ENCODE measurements at places on chromosomes 3 and 15.

GRCh38 chr15:68298336-68298735, 20.8 kb downstream of the FEM1B start:
- no peak for DNase-seq

DNA sequence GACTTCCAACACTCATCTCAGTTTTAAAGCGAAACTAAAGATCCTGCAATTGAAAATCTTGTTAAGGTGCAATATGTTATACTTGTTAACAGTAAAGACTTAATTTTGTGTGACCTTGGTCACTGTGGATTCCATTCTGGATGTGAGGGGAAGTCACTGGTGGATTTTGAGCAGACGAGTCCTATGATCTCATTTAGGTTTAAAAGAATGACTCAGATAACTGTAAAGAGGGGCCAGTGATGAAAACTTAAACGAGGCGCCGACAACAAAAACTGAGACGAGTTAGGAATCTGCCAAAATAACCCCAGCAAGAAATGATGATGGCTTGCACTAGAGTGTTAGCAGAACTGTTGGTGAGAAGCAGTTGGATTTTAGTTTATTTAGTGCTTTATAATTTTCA, 56.5 kb downstream of the LRRC28 start:
- DNase-seq: no peak

GRCh38 chr3:148229107-148229506, 468.6 kb upstream of the AGTR1 start:
- DNase-seq: no peak

DNA sequence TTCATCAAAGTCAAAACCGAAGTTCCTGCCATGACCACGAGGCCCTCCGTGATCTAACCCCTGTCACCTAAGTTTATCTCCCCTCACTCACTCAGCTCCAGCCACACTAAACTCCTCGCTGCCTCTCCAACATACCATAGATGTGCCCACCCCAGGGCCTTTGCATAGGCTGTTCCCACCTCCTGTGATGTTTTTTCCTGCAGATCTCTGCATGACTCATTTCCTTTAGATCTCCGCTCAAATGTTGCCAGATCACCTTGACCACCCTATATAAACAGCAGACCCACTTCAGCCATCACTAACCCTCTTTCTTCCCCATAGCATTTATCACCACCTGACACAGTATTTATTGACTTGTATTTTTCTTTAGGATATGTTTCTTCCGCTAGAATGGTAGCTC, 58.5 kb downstream of the HRH1 start:
- DNase-seq: no peak

GRCh38 chr3:64278625-64279024, 53.4 kb upstream of the PRICKLE2 start:
- DNase-seq: no peak

DNA sequence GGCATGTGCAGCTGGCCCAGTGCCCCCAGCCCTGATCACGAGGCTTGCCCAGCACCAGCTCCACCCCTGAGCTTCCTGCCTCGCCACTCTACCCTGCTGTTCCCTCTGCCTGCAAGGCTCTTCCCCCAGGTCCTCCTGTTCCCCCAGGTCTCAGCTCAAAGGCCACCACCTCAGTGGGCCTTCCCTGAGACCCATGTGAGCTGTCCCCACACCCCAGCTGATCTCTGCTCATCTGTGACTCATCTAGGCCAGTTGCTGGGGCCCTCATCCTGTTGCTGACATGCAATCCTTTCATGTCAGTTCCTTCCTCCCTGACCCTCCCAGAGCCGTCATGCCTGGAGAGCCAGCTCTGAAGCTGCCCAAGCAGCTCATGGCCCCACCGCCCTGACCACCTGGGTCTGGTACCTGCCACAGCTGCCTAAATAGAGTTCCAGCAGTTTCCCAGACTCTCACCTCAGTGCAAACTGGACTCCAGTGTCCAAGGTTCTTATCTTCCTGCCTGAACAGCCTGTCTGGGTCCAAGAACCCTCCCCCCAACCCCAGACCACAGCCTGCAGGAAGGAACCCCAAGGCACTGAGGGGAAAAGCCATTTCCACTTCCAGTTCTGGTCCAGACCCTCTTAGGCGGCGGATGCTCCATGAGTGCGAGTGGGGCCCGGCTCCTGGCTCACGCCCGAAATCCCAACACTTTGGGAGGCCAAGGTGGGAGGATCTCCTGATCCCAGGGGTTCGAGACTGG, 116.6 kb upstream of the IQSEC1 start:
- DNase-seq: no peak

- DNase-seq: no peak
Observed at GRCh38 chr3:70249509-70250160, 62.8 kb downstream of the MDFIC2 start.

DNA sequence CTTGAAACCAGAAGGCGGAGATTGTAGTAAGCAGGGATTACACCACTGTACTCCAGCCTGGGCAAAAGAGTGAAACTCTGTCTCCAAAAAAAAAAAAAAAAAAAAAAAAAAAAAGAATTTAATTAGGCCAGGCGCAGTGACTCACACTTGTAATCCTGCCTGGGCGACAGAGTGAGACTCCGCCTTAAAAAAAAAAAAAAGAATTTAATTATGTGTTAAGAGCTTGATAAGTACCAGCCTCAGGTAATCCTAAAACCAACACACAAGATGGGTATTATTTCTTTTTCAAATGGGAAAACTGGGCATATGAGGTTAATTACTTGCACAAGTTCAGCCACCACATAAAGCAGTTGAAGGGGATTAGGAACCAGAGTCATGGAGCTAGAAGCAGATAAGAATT, 49.0 kb downstream of the PBRM1 start:
- DNase-seq: no peak

DNA sequence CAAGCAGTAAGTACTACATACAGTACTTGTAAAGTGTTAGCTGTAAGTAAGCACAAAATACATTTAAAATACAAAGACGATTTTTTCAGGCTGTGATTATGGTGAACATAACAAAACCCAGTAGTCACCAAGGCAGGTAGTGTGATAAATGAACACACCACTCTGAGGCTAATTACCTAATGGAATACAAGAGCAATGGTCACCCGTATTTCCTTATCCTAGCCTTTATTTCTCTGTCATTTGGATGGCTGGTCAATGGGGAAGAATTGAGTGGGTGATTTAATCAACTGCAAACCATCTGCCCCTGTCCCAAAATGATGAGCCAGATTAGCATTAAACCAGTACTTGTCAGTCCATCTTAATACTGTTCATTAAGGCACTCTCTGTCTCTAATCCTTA, 89.2 kb upstream of the CGNL1 start:
- no peak for DNase-seq
